ENCODE measurements at places on chromosomes 1 and 21.

DNA sequence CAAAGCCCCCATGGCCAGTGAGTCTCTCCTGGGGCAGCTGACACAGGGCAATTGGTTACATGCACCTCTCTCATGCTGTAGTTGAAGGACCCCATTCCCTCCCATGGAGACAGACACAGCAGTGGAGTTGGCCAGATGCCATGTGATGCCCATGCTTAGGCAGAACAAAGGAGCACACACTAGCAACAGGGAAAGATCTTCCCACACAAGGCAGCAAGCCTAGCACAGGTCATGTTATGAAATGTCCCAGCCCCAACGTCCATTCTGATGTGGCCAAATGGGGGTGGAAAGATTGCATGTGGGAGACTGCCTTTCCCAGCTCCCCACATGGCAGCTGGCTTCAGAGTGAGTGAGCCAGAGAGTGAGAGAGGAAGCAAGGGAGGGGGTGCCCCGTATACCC lies 34.5 kb downstream of the AADACL4 start:
- no peak for DNase-seq

DNA sequence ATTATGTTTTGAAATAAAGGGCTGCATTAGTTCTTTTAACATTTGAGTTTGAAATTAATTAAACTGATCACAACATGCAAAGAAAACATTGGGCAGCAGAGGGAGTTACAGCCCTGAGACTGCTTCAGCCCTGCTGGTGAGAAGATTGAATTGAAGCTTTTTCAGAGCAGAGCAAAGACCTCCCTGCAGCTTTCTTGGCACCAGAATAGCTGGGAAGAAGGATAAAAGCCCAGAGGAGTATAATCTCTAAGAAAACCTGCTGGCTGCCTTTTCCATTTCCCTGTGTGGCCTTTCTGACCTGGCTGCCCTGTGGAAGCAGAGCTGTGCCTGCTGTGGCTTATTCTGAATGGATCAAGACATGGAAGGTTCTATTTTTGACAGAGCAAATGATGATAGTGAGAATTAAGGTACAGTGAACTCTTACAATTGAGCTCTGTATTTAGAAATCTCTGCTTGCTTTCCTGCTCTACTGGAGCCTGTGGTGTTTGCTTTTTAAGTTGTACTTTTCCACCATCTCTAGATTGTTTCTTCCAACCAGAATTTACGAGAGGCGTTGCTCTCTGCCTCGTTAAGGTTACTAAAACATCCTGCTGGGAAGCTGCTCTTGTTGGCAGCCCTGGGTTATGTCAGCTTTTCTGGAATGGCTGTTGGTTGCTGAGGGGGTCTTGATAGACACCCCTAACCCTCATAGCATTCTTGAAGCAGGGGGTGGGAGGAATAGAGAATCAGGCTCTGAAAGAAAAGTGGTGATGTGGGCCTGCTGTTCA lies 9.9 kb downstream of the SNRPE start:
- DNase-seq, result peak; percentile 82

DNA sequence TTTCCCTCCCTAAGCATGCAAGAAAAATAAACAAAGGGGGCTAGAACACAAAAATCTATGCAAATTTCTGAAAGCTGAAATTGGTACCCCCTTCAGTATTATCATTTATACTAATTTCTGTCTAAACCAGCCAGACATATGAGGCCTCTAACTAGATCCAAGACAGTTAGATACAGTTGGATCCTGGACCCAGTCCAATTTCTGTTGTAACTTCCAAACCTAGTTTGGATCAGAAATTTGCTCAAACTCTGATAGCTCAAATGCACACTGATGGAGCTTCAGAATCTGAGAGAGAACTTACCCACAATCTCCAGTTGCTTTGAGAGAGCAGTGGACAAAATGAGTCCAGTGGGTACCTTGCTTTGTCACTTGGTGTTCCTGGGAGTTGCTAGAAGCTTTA lies 11.9 kb downstream of the CEP350 start:
- no peak for DNase-seq

- no peak for DNase-seq
These were observed 63.3 kb downstream of the UCK2 start for GRCh38 chr1:165890684-165891083.

- no peak for DNase-seq
These were observed 8.8 kb upstream of the BTG2 start for GRCh38 chr1:203296460-203297073.

DNA sequence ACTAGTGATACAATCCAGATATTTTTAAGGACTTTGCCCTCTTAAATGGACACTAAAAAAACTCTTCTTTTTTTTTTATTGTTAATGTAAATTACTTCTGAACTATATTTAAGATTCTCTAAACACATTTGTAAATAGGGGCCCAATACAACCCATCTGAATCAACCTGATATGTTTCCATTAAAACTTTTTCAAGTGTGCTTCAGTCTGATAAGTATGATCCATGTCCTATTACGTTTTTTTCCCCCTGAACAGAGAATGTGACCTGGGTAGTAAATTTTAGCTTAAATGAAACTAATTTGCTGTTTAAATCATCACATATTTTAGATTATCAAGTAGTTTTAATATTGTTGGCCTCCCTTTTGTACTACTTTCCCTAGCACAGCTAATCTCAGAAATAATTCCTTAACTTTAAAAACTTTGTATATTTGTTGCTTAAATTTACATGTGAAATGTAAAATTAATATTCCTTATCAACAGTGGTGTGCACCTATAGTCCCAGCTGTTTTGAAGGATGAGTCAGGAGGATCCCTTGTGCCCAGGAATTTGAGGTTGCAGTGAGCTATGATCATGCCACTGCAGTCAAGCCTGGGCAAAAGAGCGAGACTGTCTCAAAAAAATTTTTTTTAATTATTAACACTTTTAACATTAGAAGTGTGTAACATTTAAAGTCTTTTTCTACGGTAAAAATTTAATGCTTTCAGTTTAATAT lies 3.0 kb upstream of the PKN2 start:
- no peak for DNase-seq

DNA sequence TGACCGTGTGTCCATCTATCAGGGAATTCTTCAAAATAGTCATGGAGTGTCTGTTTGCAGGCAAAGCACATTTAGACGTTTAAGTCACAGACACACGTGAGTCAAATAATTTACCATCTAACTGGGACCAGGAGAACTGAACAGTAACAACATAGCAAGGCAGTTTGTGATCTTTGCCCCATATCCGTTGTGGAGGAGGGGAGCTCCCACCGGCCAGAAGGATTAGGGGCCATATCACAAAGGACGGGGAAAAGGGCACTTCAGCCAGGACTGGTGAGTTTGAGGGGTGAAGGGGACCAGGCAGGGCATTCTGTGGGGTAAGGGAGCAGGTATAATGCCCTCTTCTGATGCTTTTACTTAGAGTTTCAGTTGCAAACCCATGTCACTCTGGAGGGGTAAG lies 22.9 kb downstream of the ELAPOR1 start:
- DNase-seq, result no peak

DNA sequence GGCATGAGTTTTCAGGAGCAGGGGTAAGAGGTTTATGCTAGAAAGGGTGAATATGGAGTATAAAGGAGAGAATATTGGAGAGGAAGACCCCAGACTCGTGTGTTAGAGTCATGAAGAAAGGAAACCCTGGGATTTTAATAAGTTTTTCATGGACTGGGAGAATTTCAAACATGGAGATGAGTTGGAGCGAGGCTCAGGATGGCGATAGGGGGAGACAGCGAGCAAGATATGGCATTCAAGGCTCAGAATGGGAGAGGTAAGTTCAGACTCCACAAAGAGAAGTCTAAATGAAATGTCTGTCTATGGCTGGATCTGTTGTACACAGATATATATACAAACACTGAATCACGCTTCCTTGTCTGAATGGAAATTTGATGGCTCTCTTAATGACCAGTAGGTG lies 92.5 kb downstream of the LRRC40 start:
- no peak for DNase-seq

DNA sequence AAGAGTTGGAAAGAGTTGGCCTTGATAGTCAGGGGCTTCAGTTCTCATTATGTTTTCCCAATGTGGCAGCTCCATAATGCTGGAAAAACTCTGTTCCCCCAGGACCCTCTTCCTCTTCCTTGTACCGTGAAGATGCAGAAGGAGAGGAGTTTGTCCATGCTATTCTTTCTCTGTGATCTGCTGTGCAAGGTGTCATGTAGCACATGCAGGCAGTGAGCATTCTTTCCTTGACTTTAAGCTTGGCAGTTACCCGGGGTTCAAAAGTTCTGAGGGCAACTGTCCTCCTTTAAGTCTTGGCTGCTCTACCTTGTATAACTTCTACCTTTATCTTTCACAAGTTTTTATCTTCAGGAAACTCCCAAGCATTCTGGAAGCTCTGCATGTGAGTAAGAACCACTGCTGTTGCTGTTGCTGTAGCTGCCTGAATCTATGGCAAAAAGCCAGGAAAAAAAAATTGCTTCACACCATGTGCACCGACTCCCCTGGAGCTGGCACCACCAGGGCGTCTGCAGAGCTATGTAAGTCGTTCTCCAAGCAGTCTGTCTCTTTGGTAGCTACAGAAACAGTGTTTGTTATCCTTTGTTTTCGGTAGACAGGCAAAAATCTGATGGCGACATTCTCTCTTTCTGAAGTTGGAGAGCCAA lies 42.7 kb upstream of the SLC16A1 start:
- no peak for DNase-seq

DNA sequence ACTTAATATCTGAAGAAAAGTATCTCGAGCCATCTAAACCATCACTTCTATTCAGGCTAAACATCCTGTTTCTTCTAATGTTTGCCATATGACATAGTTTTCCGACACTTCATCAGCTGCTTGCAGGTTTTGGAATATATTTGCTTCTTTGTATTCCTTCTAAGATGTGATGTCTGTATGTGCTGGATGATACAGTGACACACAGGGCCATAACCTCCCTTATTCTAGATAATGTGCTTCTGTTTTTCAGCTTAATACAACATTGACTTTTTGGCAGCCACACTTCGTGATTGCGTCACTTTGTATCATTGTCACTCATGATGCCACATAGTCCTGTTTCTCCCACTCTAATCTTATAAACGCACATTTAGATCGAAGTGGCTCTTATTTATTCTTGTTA lies 156.3 kb downstream of the CRB1 start:
- no peak for DNase-seq

DNA sequence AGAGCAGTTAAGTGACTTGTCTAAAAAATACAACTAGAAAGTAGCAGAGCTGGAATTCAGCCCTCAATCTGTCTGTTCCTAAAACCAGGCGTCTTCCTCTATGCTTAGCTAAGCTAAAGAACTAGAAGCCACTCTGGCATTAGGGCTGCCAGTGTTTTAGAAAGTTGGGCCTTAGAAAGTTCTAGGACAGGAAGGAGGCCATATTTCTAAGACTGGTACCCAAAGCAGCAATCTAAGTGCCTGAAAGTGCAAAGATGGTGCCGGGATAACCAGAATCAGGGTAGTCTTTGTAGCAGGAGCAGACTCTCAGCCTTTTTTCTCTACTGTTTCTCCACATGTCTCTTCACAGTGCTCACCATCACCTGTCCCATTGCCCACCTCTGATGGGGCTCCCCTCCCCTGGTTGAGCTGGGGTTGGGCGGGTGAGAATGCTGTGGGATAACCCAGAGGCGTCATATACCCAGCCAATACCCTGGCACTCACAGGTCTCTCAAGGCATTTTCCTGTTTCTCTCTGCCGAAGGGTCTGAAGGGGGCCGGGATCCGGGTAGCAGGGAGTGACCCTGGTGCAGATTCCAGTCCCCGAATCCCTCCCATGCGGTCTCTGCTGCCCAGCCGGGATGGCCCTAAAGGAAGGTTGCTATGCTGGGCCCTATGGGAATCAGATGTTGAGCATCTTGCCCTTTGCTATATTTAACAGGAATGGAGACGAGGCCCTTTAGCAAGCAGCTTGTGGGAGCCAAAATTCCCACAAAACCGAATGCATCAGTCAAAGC lies 1.1 kb upstream of the RCSD1 start:
- DNase-seq, result no peak

GRCh38 chr1:110155878-110156522 lies 5.7 kb downstream of the SLC6A17 start:
- peak; percentile 43 for DNase-seq

DNA sequence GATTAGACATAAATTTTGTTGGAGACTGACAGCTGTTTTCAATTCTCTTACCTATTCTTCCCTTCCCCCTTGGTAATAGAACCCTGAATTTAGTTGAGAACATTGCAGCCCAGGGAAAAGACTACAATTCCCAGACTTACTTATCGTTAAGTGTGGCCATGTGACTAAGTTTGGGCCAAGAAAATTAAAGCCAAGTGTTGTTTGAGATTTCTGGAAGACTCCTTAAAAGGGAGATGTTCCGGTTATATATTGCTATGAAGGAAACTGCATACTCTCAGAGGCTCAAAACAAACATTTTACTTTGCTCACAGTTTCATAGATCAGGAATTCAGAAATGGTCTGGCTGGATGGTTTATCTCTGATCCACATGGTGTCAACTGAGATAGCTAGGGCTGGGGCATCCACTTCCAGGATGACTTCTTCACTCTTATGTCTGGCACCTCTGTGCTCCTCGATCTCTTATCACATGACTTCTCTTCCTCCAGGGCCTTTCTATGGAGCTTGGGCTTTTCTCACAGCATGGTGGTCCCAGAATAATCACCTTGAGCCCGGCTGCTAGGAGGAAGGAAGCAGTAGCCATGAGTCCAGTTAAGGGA lies 22.4 kb upstream of the CD34 start:
- DNase-seq, result no peak

- no peak for DNase-seq
These were observed 38.8 kb upstream of the STMN1 start for GRCh38 chr1:25944986-25945385.

DNA sequence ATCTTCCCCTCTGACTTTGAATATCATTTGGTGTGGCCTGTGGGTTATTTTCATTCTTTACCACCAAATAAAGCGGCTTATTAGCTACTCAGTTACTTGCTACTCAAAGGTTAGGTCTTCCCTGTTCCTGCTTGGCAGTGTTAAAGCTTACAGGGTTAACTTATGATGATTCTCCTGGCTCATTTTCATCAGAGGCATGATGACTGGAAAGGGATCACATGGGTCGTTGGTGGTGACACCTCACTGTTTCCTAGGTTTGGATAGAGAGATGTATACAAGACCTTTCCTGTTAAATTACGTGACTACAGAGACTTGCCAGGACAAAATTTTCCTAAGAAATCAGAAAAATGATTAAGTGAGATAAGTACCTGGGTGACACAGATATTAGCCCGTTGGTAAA lies 27.4 kb downstream of the MRPS6 start:
- DNase-seq, result peak; percentile 37

- DNase-seq, result no peak
These were observed 84.4 kb downstream of the MACF1 start for GRCh38 chr1:39288735-39289465.

DNA sequence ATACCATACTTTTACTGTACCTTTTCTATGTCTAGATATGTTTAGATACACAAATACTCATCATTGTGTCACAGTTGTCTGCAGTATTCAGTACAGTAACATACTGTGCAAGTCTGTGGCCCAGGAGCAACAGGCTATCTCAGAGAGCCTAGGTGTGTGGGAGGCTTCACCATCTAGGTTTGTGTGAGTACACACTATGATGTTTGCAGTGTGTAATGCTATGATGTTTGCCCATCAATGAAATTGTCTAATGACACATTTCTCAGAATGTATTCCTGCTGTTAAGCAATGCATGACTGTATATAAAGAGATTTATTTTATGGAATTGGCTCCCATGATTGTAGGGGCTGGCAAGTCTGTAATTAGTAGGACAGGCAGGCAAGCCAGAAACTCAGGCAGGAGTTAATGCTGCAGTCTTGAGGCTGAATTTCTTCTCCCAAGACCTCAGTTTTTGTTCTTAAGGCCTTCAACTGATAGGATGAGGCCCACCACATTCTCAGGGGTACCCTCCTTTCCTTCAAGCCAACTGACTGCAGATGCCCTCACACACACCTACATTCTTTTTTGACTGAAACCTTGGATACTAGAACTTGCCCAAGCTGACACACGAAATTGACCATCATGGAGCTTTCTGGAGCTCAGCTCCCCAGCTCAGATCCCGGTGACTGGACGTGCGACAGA lies 7.7 kb upstream of the AGTRAP start:
- DNase-seq, result no peak

GRCh38 chr1:211843018-211843417 lies 12.5 kb upstream of the LPGAT1 start:
- DNase-seq, result no peak

Data from RKO (cell line).